Posterior cingulate gyrus (tissue), 11 donors: ENCODE measurements at places on chromosomes 7 and 10.
A peak's percentile ranks its signal among the peaks of the same experiment; 100 is the strongest.

DNA sequence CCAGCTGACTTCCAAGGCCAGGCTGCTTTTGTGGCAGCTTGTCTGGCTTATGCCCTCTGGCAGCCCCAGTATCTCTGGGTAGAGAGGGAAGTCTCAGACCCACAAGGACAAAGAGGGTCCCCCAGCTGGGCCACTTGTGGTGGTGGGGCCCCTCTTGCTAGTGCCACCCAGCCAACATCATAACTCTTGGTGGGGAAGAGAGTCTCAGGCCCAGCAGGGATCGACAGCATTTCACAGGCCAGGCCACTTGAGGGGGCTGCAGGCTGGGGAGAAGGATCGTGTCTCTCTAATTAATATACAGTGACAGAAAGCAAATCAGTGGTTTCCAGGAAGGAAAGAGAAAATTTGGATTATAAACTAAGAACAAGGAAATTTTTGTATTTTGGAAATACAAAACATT is 76.0 kb downstream of the TYW1B start:
- DNase-seq = no peak

DNA sequence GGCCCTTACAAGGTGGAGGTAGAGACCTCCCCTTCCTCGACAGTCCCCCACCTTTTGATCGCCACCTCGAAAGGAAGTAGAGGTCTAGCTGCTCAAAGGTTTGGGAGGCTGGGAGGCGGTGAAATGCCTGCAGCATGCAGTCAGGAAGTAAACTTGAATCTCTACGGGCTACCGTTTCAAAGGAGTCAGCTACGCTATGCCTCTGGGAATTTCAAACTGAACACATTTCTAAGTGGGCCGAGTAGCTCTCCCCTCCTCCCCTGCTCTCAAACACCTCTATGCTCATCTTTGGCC is 68.0 kb downstream of the CXCL12 start:
- DNase-seq = no peak

DNA sequence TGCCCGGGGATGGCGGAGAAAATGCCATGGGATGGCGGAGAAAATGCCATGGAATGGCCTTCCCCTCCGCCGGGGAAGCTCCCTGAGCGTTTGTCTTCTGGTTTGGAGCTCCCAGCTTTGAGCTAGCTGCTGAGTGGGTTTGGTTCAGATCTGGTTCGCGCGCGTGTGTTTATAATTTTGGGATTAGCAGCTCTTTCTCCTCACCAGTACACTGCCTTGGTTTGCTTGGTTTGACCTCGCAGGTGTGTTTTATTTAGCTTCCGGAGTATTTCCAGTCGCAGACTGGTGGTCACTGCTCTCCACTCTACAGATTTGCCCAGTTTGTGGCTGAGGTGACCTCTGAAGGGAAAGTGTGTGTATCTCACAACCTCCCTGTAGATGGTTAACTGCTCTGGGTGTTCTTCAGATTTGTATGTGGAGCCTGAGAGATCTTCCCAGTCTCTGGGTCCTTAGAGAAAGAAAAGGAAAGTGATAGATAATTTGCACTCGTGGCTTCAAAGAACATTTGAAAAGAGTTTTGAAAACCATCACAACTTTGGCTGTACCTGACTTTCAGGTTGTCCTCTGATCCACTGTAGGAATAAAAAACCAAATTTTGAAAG is 597 bp downstream of the ZNF277 start:
- DNase-seq = no peak

DNA sequence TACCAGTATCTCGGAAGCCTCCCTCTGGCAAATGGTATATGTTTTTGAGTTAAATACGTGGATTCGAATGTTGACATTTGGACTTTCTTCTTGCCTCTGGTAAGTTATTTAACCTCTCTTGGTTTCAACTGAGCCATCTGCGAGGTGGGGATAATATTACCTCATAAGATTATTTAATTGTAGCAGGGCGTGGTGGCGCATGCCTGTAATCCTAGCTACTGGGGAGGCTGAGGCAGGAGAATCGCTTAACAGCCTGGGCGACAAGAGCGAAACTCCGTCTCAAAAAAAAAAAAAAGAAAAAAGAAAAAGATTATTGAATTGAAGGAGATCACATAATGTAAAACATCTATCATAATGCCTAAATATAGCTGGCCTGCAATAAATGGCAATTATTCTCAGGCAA is 396 bp upstream of the TAF5 start:
- DNase-seq = no peak

GRCh38 chr10:28777911-28778310 is 100.6 kb downstream of the BAMBI start:
- DNase-seq = no peak

GRCh38 chr10:44856696-44857095 is 54.4 kb upstream of the TMEM72 start:
- no peak for DNase-seq

GRCh38 chr7:1555046-1555812 is 776 bp downstream of the TMEM184A start:
- DNase-seq = no peak

GRCh38 chr7:111232249-111233084 is 141.5 kb downstream of the LRRN3 start:
- no peak for DNase-seq

DNA sequence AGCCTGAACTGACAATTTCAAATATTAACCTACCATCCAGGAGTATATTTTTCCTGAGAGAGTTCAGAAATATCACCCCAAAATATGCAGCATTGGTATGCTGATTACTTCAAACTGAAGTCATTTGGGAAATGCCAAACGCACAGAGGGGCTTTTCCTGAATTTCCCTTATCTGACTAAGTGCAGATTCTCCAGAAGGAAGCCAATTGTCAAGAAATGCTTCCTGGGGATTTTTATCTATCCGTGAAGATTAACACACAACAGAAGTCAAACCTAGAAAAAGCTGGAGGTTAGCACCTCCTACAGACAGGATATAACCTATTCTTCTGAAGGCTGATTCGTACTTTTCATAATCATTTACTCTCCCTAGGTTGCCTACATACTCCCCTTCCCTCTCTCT is 91.0 kb downstream of the AKR1D1 start:
- DNase-seq = no peak

GRCh38 chr7:98993024-98993897 is 114.9 kb downstream of the TRRAP start:
- DNase-seq = no peak

DNA sequence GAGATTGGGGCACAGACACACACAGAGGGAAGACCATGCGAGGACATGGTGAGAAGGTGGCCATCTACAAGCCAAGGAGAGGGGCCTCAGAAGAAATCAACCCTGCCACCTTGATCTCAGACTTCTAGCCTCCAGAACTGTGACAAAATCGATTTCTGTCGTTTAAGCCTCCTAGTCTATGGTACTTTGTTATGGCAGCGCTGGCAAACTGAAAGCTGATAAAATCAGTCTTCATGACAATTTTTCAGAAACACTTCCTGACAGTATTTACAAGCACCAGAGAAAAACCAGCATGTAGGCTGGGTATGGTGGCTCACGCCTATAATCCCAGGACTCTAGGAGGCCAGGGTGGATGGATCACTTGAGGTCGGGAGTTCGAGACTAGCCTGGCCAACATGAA is 4.2 kb downstream of the PARP12 start:
- DNase-seq = no peak

- no peak for DNase-seq
Measured at GRCh38 chr7:99184532-99185218, 23.2 kb downstream of the KPNA7 start.

DNA sequence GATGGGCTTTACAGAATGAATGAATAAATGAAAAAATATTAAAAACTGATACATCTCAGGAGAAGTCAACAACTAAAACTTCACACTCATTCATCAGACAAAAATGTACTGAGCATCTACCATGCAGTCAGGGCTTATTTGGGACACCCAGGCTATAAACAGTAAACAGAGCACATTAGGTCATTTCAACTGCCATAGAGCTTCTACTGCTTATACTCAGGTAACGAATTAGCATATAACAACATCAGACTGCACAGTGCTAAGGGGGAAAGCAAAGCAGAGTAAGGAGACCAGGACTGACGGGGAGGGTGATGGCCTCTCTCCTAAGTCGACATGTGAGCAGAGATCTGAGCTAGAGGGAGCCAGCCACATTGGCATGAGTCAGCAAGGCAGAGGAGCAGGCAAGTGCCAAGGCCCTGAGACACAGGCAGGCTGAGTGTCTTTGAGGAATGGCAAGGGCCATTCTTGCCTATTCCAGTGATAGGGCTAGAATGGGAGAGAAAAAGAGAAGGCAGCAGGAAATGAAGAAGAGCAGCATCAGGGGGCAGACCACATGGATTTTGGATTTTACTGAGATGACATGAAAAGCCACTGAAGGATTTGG is 528.9 kb downstream of the PARD3 start:
- no peak for DNase-seq

- DNase-seq = no peak
Measured at GRCh38 chr7:43211286-43211685, 98.8 kb downstream of the HECW1 start.

DNA sequence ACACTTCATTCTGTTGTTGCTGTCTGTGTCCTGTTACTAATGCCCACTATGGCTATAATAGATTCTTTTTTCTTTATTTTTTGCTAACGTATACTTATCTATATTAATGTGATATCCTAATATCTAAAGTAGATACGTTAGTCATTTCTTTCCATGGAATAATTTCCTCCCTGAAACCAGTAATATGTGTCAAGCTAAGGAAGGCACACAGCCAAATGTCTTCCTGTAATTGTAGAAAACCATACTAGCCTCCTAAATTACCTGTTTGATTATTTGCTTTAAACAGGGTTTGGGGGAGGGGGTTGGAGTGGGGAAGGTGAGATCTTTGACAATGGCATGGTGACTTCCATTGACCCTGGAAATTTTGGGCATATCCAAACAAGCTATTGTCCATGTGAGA is 56.4 kb downstream of the THNSL1 start:
- no peak for DNase-seq

- DNase-seq = no peak
Measured at GRCh38 chr7:148723166-148723559, 24.5 kb downstream of the CUL1 start.

DNA sequence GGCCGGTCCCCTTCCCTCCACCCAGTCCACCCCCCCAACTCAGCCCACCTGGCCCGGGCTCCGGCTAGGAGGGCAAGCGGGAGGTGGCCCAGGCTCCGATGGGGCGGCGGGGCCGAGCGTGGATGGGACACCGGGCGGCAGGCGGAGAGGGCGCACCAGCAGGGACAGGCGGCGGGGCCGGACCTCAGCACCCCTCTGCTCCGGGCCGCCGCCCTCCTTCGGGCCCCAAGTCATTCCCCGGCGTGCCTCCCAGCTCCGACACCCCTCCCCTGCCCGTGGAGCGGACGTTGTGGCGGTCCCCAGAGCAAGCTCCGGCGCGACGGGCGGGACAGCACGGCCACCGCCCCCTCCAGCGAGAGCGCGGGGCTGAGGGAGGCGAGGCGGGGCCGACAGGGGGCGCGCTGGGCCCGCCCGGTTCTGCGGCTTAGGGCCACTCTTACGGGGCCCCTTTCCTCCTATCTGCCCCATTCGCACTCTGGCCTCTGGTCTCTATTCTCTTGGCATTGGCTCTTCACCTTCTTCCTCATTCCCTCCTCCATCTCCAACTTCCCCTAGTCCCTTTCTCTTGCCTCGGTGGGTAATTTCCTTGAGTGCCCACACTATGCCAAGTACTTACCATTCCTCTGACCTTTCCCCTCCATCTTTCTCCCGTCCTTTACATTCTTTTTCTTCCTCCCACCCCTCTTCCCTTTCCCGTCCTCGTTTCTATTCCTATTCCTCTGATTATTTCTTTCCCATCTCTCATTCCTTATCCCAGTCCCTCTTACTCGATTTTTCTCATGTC is 701 bp upstream of the GBX1 start:
- peak; percentile 45 for DNase-seq

DNA sequence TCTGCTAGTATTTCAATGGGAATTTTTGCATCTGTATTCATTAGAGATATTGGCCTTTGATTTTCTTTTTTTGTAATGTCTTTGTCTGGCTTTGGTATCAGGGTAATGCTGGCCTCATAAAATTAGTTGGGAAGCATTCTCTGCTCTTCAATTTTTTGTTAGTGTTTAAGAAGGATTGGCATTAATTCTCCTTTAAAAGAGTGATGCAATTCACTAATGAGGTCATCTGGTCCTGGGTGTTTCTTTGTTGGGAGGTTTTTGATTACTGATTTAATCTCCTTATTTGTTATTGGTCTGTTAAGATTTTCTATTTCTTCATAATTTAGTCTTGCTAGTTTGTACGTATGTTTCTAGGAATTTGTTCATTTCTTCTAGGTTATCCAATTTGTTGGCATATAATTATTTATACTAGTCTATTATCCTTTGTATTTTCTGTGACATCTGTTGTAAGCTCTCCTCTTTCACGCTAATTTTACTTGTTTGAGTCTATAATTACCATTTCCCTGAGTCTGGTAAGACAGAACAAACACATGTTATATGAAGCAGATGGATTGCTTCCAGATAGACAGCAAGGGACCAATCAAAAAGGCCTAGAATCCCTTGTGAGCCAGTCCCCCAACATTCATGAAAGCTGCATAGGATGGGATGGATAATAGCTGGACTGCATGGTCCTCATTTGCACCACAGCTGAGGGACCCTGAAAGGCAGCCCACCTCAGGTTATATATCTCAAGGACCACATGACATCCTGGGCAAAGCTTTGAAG is 54.4 kb downstream of the MTPAP start:
- DNase-seq = no peak

- peak; percentile 86 for DNase-seq
Measured at GRCh38 chr7:149820622-149821190, 17.5 kb upstream of the ZNF862 start.

GRCh38 chr10:14004536-14004935 is 326.2 kb downstream of the FRMD4A start:
- no peak for DNase-seq

DNA sequence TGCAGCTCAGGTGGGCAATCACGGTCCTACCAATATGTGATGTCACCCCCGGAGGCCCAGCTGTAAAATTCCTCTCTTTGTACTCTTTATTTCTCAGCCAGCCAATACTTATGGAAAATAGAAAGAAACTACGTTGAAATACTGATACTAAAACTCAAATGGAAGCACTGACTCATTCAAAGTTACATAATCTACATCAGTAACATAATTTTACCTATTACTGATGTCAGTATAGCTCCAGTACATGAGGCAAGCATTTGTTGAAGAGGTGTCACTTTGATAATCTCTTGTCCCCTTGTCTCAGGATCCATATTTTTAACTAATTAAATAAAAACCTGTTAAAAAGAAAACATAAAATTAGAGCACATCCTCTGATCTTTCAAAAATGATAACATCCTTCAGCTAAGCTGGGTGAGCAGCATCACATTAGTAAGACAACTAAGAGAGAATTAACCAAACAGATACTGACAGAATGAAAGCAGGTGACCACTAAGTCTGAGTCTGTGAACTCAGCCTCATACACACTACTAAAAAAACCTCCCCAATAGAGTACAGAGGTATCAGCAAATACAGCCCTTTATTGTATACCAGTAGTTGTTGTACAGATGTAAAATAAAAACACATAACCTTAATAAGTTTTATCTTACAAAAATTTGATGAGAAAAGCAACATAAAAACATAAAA is 17.6 kb downstream of the SLC25A40 start:
- DNase-seq = no peak

- DNase-seq = no peak
Measured at GRCh38 chr10:87715552-87716347, 56.1 kb downstream of the PAPSS2 start.

GRCh38 chr10:35739998-35740397 is 97.9 kb upstream of the FZD8 start:
- DNase-seq = no peak

GRCh38 chr7:23888958-23889357 is 178.9 kb downstream of the STK31 start:
- no peak for DNase-seq
